ENCODE measurements at places on chromosomes 6 and 20. TPM values are rescaled to one million over a fixed set of nuclear protein-coding genes. Genes with fewer than 3 reads are reported as not detected.
A peak's percentile ranks its signal among the peaks of the same experiment; 100 is the strongest.

DNA sequence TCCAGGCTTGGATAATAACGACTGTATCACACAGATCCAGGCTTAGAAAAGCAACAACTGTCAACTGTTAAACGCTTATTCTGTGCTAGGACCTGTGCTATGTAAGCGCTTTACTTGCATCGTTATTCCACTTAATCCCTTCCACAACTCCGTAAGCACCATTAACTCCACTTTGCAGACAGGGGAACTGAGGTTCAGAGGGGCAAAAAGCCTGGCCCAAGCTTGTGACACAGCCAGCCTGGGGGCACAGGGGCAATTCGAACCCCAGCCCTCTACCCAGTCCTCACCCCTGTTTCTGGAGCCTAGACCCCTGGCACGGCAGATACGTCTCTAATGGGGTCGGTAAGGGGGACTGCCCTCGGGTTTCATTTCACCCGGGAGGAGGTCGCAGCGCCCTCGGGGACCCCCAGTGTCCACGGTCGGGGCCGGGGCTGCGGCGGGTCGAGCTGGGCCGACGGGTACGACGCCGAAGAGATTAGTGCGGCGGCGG is 411 bp downstream of the DSN1 start:
- H3K4me1 ChIP-seq = peaks cover 31% of the 10 kb centered on the region
- no peak for DNase-seq
- peak overlapping the region; percentile 80 for H3K4me3 ChIP-seq
- H3K36me3 ChIP-seq = no peaks in the 10 kb centered on the region

- no peak overlapping the region for H3K4me3 ChIP-seq
- peak overlapping the region; percentile 41 for H3K27ac ChIP-seq
- DNase-seq = no peak
- H3K36me3 ChIP-seq = no peaks in the 10 kb centered on the region
Observed at GRCh38 chr6:45483021-45483420, 105.3 kb upstream of the SUPT3H start.

- H3K4me3 ChIP-seq = no peak overlapping the region
- no peak overlapping the region for H3K27ac ChIP-seq
- DNase-seq = no peak
- no peaks in the 10 kb centered on the region for H3K36me3 ChIP-seq
Observed at GRCh38 chr6:95128947-95129346, 448.4 kb upstream of the MANEA start.

DNA sequence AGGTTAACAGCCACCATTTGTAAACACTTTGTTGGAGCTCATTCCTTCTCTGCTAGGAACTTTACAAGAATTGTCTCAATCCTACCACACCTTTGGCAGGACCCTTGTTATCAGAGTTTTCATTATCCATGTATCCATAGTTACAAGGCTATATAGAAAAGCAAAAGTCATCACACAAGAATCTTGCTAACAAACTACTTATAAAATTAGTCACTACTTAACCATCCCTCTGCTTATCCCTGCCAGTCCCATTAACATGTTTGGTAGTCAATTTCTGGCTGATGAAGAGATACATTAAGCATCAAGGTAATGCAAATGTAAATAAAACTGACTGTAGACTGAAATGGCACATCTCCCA is 10.4 kb downstream of the ZSWIM3 start:
- H3K27me3 ChIP-seq = no peaks in the 10 kb centered on the region
- peaks cover 1% of the 10 kb centered on the region for H3K36me3 ChIP-seq
- H3K4me3 ChIP-seq = no peak overlapping the region
- no peak overlapping the region for H3K27ac ChIP-seq
- no peak for DNase-seq

SIRPA gene
- 6.8 TPM for total RNA-seq

GRCh38 chr6:537114-537513 is 119.8 kb downstream of the HUS1B start:
- H3K4me3 ChIP-seq = no peak overlapping the region
- peaks cover 51% of the 10 kb centered on the region for H3K36me3 ChIP-seq
- H3K27me3 ChIP-seq = no peaks in the 10 kb centered on the region
- no peaks in the 10 kb centered on the region for H3K4me1 ChIP-seq

- H3K4me3 ChIP-seq = no peak overlapping the region
- no peak overlapping the region for H3K27ac ChIP-seq
- H3K27me3 ChIP-seq = peaks cover 14% of the 10 kb centered on the region
- H3K36me3 ChIP-seq = no peaks in the 10 kb centered on the region
Observed at GRCh38 chr20:17129089-17129488, 97.8 kb upstream of the PCSK2 start.

DNA sequence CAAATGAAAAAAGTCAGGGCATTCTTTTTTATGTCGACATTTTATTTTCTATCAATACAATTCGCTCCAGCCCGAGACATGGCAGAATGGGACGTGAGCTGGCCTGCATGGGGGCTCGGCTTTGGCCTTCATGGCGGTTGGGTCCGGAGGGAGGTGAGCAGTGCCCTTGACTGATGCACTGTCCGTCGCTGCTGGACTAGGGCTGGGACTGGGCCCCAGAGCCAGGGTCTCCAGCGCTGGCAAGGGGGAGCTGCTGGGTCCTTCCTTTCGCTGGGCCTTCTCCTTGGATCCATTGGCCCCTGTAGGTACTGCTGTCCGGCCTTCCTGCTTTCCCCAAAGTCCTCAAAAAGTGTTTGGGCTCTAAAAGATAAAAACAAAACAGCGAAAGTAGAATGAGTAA is 124.6 kb downstream of the EDN3 start:
- no peak overlapping the region for H3K27ac ChIP-seq
- peaks cover 14% of the 10 kb centered on the region for H3K27me3 ChIP-seq
- peaks cover 14% of the 10 kb centered on the region for H3K4me1 ChIP-seq
- DNase-seq = no peak

DNA sequence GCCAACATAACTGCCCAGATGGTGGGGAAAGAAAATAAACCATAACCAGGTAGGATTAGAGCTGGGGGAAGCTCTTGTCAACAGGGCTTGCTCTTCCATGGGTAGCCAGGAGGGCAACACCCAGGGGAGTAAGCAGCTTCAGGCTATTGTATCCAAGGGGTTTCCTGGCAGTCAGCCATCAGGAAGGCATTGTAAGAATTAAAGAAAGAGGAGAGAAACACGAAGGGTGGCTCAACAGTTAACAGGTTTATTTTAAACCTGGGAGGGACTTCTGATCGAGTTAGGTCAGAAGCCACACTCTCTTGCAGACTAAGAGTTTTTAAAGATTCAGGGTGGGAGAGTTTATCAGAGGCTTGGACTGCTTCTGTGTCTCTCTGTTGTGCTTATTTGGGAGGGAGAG is 114.2 kb downstream of the QRSL1 start:
- H3K4me1 ChIP-seq = peaks cover 47% of the 10 kb centered on the region
- no peak overlapping the region for H3K4me3 ChIP-seq
- DNase-seq = no peak

- H3K27ac ChIP-seq = no peak overlapping the region
- DNase-seq = no peak
- H3K27me3 ChIP-seq = no peaks in the 10 kb centered on the region
- H3K36me3 ChIP-seq = no peaks in the 10 kb centered on the region
- no peaks in the 10 kb centered on the region for H3K4me1 ChIP-seq
- H3K4me3 ChIP-seq = no peak overlapping the region
Observed at GRCh38 chr6:95819939-95820338, 195.8 kb upstream of the FUT9 start.

DNA sequence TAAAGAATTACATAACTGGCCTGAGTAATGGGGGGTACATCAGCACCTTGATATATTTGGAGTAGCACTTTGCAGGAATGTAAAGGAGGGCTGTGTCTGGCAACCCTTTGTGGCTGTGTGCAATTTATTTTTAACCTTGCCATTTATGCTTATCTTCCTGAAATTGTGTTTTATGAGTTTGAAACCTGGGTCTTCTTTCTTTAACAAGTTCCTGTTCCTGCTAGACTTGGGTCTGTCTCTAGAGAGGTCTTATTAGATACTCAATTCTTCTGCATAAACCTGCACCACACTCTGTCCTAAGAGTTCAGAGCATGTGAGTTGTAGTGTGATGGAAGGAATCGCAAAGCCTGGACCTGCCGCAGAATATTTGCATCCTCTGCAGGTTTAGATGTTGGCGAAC is 181.0 kb downstream of the JARID2 start:
- no peaks in the 10 kb centered on the region for H3K36me3 ChIP-seq
- no peak for DNase-seq
- peaks cover 43% of the 10 kb centered on the region for H3K4me1 ChIP-seq
- no peak overlapping the region for H3K4me3 ChIP-seq
- no peak overlapping the region for H3K27ac ChIP-seq

CTSA gene
- 86.7 TPM for total RNA-seq

LRRC73 gene
- total RNA-seq = 0.58 TPM

DNA sequence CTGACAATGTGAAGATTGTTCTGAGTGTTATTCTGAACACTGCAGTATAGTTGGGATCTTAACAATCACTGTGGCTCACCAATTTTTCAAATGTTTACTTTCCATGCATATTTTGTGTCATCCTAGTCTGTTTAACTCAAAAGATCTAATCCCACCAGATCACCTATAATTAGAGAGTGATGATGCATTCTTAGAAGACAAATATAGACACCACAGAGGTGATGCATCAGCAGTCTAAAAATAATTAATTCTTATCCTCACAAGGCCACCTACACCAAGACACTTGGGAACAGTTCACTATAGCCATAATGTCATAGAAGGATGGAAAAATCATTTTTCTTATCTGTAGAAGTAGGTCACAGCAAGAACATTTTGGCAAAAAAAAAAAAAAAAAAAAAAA is 154.8 kb downstream of the UBE3D start:
- H3K4me1 ChIP-seq = peaks cover 26% of the 10 kb centered on the region
- no peak overlapping the region for H3K27ac ChIP-seq
- no peaks in the 10 kb centered on the region for H3K27me3 ChIP-seq
- H3K4me3 ChIP-seq = no peak overlapping the region
- no peak for DNase-seq

- H3K27ac ChIP-seq = no peak overlapping the region
- H3K27me3 ChIP-seq = peaks cover 45% of the 10 kb centered on the region
- DNase-seq = no peak
- no peaks in the 10 kb centered on the region for H3K4me1 ChIP-seq
Observed at GRCh38 chr20:59774204-59774641, 159.2 kb downstream of the SYCP2 start.

- H3K27me3 ChIP-seq = peaks cover 70% of the 10 kb centered on the region
Observed at GRCh38 chr6:12761376-12762115, 45.0 kb downstream of the PHACTR1 start.
